Neural crest cell (in vitro differentiated cells): ENCODE measurements at places on chromosomes 7 and 10.

DNA sequence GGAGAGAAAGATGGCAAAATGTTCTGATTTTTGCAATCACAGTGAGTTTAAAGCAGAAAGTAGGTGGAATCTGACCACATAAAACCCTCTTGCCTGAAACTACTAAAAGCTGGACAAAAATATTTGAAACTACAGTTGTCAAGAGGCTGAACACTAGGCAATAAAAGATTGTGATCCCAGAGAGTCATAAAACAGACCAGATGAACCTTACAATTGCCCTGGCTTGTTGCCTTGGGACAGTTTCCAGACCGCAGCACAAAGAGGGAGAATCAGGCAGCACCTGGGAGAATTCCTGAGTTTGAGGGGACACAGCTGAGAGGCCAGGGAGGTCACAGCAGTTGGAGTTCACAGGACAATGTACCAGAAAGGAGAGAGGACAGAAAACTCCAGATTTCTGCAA is 107.3 kb upstream of the NANOS1 start:
- DNase-seq = no peak

- no peak for DNase-seq
Observed at GRCh38 chr7:46486256-46487206, 565.5 kb upstream of the IGFBP3 start.

DNA sequence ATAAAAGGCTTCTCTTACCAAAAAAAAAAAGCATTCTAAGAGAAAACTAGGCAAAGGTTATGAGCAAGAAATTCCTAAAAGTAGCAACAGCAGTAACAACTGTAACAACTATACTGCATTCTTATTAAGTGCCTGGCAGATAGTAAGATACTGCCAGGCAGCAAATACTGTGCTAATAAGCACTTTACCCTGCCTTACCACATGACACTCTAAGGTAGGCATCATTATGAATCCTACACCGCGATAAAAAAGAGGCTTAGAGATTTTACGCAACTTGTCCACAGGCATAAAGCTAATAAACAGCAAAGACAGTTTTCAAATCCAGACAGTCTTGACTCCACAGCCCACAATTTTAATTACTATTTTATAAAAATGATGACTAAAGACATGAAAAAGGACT is 83.2 kb downstream of the USP6NL start:
- DNase-seq = no peak

DNA sequence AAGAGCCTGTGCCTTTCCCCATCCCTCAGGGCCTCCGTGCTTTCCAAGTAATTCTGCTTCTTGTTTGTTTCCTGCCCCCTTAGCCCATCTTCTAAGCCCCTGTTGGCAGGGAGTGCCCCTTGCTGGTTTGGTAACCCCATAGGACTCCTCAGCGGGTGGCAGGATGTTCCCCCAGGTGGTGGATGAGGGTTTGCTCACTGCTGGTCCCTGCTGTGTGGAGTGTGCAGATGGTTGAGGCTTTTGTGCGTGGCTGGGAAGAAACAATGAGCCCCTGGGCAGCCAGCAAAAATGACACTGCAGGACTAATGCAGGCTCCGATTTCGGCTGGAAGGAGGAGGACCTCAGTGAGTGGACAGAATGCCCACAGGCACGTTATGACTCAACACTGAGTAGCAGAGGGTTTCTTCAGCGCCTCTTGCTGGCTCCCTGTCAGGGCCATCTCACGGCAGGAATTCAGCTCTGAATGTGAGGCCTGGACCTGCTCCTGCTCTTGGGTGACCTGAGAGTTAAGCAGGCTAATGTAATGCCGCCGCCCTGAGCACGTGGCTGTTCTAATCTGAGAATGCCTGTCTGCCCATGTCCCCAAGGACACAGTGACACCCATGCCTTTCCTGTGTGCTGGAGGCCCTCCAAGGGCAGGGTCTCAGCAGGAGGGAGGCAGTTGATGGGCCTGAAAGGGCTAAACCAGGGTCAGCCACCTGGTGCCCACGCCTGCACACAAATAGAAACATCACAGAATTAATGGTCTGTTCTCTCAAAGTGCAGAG is 16.6 kb downstream of the BAG3 start:
- peak; percentile 26 for DNase-seq

DNA sequence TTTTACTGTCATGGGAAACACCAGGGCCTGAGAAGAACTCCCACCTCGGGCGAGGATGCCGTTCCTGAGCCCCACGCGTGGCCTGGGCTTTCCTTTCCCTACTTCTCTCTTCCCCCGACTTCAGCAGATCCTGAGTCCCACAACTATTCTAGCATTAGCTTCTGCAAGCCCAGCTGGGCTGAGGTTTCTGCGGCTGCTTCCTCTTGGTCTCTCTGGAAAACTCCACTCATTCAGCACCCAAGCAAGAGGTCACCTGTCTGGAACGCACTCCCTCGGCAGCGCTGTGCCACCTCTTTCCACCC is 761 bp upstream of the DOCK1 start:
- no peak for DNase-seq

DNA sequence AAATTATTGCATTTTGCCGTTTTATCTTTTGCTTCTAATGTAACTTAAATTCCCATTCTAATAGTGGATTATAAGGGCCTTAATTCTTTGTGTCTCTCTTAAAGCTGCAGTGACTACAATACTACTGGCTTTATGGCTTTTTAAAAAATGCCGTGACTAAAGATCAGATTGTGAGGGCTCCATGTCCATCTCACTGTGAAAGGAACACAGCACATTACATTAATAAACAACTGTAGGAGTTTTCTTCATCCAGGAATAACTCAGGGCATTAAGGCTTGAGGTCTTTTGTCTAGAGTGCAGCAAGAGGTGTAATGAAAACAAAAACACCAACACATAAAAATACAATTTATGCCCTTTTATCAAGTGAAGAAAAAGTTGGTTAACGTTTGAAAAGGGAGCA is 205.3 kb downstream of the SKAP2 start:
- DNase-seq = no peak

DNA sequence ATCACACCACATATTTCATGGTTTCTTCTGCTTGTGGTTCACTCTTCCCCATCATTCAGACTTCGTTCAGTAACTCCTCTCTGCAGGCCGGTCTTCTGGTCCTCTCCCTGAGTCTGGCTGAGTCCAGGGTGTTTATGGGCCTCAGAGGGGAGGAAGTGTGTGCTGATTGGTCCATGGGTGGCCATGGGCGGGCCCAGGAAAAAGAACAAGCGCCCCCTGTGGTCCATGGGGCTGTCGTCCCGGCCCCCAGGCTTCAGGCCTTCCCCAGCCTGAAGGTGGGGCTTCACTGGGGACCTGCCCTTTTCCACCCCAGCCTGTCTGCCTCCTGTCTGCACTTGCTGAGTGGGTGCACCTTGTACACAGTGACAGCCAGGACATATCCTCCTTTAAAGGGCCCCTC is 123.7 kb downstream of the VIPR2 start:
- peak; percentile 34 for DNase-seq

- DNase-seq = no peak
Observed at GRCh38 chr10:7383442-7383841, 27.4 kb downstream of the SFMBT2 start.

- DNase-seq = no peak
Observed at GRCh38 chr7:117990834-117991233, 117.6 kb upstream of the CTTNBP2 start.

- no peak for DNase-seq
Observed at GRCh38 chr10:81548160-81548559, 326.8 kb upstream of the NRG3 start.

DNA sequence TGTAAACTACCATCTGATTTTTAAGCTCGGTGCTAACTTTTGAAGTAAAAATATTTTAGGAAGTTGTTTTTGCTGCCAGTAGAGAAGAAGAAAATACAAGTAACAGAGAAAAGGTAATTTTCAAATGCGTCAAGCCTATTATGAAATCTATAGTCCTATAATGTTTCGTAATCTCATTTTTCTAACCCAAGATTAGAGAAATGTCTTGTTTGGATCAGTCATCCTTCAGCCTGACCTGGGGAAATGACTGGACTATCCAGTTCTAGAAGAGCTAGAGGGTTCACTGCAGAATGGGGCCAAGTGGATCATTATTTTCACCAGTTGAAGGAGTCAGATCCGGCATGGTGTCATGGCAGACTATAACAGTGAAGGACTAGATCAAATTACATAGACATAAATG is 62.7 kb upstream of the FGL2 start:
- no peak for DNase-seq

GRCh38 chr7:11607686-11608085 is 224.3 kb downstream of the THSD7A start:
- DNase-seq = no peak

GRCh38 chr10:3652886-3653285 is 132.1 kb downstream of the KLF6 start:
- DNase-seq = no peak

- no peak for DNase-seq
Observed at GRCh38 chr7:26653430-26654399, 210.7 kb downstream of the SKAP2 start.

- no peak for DNase-seq
Observed at GRCh38 chr7:35251606-35252310, 2.1 kb downstream of the TBX20 start.

- DNase-seq = no peak
Observed at GRCh38 chr10:6823770-6824169, 243.7 kb upstream of the PRKCQ start.

DNA sequence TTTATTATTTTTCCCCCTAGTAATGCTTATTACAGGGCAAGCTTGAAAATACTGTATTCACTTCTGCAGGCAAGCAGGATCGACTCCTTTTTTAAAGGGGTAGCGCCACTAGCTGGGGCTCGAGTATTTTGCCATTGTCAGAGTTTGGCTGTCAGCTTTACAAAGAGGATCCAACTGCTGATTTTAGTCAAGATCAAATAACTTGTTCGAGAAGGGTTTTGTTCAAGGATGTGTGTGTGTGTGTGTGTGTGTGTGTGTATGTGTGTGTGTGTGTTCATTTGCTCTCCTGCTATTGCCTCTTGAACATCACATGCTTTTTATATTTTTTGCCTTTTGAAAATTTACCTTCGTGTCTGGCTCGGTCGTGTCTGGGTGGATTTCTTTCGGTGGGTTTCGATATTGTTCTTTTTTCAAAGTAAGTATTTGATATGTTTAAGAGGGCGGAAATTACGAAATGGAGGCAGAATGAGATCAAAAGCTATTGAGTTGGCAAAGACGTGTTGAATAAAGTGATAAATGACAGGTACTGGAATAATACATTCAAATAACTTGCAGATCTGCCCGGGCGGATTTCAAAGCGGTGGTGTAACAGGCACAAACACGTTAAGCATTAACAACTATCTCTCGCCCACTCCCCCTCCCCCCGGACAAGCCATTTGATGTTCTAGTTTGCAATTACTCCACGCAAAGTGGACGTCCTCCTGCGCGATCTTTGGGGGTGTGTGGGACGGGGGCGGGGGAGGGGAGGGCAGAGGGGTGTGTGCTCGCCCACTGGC is 1.1 kb downstream of the ARID5B start:
- peak; percentile 23 for DNase-seq

GRCh38 chr7:72309476-72309875 is 102.7 kb downstream of the CALN1 start:
- DNase-seq = no peak

GRCh38 chr7:128005117-128005516 is 26.1 kb downstream of the LRRC4 start:
- no peak for DNase-seq

DNA sequence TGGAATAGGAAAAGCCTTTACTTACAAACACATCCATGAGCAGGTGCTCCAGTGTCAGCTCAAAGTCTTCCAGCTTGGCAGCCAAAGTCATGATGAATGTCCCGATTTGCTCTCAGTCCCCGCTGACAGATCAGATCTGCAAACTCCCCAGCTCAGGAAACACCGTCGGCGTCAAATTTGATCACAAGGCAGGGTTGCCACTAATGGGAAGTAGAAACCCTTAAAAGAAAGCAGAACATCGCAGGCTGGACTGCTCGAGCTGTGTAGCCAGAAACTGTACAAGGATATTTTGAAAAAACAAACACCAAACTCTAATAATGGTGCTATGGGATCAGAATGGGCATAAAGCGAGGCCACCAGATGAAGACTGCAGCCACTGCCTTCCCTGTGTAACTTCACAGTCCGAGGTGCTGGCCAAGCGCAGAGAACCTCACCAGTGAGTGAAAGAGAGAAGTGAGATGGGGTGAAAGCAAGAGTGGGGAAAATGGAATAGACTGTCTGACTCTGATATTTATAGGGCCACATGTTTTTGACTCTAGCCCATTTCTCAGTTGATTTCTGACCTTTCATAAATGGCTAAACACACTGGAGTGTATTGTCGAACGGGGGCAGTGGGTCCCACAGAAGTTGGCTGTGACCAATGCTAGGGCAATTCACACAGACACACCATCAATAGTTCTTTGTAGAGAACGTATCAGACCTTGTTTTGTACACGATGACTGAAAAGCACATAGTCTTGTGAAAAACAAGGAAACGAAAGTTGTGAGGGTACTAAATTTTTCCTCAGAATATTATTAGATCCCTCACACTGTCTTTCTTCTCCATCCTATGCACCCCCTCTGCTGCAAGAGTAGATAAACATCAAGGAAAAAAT is 306.2 kb downstream of the FRMD4A start:
- DNase-seq = no peak

GRCh38 chr7:44534501-44534900 is 6.6 kb downstream of the NPC1L1 start:
- peak; percentile 58 for DNase-seq

DNA sequence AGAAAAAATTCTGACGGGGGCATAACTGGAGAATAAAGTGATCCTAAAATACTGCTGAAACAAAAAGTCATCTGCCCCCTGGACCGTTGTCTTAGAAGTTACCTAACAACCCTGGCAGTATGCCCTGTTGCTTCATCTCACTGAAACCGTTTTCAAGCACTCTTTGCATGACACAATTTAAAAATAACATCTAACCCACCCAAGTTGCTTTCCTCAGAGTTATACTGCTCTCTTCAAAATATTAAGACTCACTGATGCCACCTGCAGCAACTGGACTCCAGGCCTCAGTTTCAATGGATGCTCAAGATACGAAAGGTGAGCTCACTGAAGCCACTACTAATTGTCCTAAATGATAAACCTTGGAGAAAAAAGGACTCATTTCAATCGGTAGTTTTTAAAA is 57.4 kb downstream of the CDK6 start:
- DNase-seq = no peak

GRCh38 chr7:129494041-129494440 is 8.3 kb upstream of the SMKR1 start:
- DNase-seq = no peak

DNA sequence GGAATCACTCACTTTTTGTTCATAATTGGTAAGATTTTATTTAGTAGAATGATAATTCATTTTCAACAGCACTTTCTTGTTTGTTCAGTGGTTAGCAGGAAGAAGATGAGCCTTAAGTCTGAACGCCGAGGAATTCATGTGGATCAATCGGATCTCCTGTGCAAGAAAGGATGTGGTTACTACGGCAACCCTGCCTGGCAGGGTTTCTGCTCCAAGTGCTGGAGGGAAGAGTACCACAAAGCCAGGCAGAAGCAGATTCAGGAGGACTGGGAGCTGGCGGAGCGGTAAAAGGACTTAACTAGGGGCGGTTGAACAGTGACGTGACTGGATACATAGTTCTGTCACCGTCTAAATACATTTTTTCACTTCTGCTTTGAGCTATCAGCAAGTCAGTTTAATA is 31.3 kb downstream of the RABGEF1 start:
- no peak for DNase-seq

GRCh38 chr7:134337980-134338379 is 21.2 kb upstream of the SLC35B4 start:
- DNase-seq = no peak
